Right hindlimb (tissue), 1 donor: ENCODE measurements at places on chromosomes 3 and 15.
A peak's percentile ranks its signal among the peaks of the same experiment; 100 is the strongest.

DNA sequence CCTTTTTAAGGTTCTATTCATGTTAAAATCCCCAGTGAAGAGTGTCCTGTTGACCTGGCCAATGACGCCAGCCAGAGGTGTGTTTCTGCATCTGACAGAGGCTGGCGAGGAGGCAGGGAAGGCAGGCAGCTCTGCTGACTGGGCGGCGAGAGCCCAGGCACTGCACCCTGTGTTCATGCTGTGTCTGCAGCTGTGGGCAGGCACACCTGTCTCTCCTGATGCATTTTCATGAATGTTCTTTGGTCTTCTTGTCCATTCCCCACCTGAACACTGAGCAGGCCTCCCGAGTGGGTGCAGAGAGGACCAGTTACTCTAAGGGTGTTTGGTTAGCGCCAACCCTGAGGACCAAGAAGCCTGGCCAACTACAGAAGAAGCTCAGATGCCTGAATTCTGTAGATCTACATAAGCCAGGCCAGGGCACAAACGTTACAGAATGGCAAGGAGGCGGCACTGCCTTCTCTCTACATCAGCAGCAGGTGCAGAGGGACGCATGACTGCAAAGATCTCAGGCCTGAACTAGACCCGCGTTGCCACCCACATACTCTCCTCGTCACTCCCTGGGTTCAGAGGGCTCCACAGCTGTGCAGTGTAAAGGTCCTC lies 233.7 kb downstream of the OCA2 start:
- no peak for DNase-seq

DNA sequence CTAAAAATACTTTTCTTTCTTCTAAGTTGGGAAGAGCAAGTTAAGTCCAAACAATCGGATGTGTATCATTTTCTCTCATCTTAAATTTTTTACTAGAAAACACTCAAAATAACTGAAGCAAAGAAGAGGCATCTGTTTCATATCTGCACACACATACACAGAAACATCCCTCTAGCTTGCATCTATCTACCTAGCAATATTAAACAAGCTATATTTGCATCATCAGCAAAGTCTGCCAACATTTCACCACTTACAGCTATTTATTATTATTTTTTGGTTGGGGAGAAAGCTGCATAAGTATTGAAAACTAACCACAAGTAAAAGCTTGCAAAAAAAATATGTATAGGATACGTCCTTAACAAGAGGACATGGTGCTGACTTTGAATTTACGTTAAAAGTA lies 1.9 kb downstream of the GOLIM4 start:
- DNase-seq, result no peak

- no peak for DNase-seq
These were observed 2.2 kb downstream of the FAH start for GRCh38 chr15:80155001-80155377.

- no peak for DNase-seq
These were observed 158.8 kb downstream of the POLR2M start for GRCh38 chr15:57865294-57865693.

DNA sequence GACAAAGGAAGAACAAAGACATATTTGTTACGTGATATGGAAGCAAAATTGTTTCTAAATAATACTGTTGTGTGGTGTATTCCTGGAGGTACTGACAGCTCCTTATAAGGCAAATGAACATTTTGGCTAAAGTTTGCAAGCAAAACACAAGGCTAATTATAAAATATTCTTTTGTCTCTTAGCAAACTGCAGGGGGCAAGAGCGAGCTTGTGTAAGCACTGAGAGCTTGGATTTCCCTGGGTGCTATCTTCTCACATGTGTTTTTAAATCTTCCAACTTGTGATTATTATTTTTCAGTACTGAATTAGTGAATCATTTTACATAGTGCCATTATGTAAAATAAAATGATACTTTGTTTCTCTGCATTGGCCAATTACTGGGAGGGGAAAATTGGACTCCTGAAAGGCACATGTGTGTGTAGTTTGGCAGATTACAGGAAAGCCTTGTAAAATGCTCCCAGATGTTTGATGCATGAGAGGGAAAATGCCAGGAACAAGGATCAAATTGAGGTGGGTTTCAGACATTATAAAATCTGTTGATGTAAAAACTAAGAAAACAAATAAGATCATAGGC lies 611.5 kb downstream of the AGBL1 start:
- no peak for DNase-seq

DNA sequence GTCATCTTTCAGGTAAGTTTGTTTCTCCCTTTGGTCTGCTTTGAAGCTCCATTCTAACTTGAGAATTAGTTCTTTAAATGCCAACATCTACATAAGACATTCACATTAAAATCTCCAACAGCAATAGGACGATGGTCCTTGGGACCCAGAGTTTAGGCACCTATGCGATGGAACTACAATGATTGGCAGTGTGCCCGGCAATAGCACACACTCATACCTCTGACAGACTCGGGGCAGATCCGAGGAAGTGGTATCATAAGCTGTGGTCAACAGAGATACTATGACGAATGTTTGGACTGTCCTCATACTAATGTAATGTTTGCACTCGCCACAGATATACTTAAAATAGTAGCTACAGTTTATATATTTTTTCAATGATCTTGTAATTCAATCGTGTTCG lies 34.2 kb upstream of the NR2F2 start:
- DNase-seq, result no peak

- DNase-seq, result no peak
These were observed 372.3 kb upstream of the TGFBR2 start for GRCh38 chr3:30233913-30234646.

DNA sequence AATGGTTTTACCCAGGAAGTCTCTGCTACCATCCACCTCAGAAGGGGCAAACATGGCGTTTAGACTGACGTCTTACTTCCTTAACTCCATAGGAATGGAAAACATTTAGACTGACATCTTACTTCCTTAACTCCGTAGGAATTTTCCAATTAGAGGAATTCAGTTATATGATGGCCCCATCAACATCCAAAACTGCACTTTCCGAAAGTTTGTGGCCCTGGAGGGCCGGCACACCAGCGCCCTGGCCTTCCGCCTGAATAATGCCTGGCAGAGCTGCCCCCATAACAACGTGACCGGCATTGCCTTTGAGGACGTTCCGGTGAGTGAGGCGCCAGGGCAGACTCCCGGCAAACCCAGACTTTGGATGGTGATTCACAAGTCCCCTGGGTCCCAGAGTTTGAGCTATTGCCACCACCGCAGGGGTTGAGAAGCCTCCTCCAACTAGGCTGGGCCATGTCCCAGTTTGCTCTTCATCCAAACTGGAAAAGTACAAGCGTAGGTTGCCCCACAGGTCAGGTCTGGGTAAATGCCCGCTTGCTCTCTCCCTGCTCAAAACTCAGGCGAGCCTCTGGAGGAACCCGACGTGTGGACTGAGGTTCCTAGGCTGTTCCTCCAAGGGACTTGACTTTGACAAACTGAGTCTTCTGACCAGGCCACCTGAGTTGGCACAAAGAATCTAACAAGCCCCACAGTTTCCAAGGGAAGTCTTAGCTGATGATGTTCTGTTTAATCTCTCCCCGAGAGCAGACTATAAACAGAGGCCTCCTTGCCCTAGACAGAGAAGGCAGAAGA lies 57.7 kb downstream of the MESD start:
- DNase-seq, result no peak

DNA sequence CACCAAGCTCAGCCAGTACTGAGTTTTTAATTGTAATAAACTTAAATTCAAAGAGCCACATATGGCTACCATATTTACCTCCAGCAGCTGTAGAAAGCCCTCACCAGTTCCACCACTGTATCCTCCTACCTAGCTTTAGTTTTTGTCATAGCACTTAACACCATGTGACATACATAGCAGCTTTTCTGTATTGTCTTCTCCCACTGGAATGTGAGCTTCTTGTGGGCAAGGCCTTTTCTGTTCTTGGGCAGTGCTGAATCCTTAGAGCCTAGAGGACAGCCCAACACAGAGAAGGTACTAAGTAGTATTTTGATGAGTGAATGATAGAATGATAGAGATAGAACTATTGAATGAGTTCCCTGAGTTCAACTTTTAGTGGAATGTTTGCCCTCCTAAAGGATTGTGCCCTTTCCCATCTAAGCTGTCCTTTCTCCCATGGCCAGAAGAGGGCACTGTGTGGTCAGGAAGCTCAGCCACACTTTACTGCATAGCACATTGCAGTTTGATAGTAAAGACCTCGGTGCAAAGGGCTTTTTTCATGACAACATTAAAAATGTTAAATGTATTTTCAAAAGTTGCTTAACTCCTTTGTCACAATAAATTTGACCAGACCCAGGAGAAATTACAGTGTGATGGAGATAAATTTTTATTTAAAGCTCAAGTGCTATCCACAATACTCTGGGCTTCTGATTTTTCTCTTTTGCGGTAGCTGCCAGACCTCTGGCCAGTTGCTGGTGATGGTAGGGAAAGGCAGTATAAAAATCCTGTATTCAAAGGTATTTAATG lies 115.8 kb downstream of the GHSR start:
- peak; percentile 76 for DNase-seq

DNA sequence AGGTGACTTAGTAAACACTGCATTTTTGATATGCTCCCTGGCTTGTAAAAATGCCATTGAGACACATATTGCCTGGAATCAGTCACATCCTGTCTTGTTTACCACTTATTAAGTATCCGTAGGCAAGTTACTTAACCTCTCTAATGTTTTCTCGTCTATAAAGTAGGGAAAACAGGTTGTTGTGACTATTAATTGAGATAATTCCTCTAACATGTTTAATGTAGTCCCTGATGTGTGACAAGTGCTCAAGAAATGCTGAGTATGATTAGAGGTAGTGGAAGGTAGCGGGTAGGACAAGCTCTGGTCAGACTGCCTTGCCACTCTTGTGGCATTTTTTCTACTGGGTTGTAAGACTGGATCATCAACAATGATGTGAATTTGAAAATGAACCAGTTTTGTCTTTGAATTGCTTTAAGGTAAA lies 54.1 kb downstream of the NFKBIZ start:
- no peak for DNase-seq

GRCh38 chr3:105040026-105040622 lies 326.6 kb upstream of the ALCAM start:
- no peak for DNase-seq

GRCh38 chr3:192869131-192870031 lies 48.3 kb downstream of the MB21D2 start:
- no peak for DNase-seq

DNA sequence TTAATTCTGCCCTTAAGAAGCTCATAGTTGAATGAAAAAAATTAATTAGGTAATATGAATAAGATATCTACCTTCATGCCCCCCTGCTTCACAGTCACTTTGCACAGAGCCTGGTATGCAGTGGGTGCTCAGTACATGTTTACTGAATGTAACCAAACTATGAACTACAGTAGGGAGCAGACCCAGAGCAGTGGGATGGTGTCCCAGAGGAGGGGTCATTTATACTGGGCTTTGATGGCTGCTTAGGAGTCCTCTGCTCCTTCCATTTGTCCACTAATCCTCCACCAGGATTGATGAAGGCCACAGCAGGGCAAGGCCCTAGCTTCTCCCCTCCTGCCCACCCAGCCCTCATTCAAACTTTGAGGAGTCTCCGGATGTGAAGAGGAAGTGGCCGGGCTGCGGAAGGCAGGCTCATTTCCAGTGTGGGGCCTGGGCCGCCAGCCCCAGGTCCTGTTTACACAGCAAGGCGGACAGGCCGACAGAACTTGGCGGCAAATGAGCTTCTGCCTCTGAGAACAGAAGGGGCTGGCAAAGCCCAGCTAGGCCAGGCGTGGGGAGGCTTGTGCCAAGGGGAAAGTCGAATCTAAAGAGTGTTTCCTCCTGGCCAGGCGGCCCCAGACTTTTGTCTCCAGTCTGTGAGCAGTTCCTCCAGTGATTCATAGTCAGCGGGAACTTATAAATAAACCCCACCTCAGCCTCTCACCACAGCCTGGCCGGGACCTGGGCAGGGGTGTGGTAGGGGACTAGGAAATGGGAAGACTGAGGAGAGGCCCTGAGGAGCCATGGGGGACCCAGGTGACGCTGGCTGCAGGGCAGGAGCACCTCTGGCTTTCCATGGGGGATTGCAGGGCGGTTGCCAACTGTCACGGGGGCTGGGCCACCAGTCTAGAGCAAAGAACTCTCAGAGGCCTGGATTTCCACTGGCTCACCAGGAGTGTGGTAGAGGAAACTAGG lies 51.6 kb upstream of the LCTL start:
- DNase-seq, result peak; percentile 69

DNA sequence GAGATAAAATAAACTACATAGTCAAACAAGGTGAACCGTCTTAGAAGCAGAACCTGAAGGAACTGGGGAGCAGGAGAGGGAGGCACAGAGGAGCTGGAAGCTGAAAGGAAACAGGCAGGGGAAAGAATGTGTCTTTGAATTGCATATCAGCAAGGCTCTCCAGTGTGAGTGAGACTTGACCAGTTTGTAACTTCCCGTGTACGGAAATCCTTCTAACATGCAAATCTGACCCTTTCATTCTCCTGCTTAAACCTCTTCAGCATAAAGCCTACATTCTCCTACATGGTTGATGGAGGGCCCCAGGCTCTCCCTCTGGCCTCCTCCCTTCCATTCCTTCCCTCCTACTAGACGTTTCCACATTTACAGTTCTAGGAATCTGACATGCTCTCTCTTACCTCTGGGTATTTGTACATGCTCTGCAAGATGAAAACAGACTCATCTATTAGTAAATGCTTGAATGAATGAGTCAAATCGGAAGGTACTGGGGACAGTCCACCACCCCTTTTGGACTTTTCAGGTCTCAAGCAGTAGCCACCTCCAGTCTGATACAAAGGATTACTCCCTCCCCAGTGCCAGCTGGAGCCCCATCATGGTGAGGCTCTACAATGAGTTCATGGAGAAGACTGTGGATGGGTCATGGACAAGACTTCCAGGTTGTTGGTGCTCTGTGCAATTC lies 6.1 kb upstream of the SLC25A38 start:
- DNase-seq, result no peak

DNA sequence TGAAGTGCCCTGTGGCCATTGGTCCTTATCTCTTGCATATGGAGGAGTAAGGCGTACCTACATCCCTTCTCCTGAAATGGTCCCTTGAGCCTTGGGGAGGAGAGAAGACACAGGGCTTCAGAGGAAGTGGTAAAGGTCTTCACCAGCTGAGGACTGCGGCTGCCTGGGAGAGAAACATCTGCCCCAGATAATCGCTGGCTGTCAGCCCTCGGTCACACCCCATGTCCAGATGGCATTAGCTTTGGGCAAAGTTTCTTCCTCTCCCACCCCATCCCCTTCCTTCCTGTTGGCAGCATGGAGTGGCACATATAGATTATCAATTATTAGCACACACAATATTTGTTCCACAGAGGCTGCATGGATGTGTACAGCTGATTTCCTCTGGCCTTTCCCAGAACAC lies 61.6 kb downstream of the LRTM1 start:
- no peak for DNase-seq

DNA sequence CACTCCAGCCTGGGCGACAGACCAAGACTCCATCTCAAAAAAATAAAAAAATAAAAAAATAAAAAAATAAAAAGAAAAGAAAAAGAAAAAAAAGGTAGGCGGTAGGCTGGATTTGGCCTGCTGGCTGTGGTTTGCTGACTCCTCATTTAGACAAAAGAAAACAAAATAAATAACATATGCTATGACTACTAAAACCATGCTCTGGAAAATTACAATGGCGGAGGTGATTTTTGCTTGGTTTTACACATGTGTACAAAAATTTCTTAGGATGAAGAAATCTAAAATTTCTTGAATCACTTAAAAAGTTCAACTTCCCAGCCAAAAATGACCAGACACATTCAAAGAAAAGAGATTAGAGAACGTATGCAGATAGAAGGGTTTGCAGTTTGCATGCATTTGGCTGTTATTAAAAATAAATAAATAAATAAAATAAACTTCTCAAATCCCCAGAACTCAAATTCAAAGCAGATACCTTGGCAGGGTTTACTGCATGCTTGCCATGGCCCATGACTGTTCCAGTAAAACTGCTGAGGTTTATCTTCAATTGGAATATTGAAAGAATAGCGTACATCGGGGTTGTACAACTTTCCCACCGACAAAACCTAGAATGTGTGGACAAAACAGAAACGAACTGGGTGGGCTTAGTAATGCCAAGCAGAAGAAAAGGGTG lies 65.9 kb downstream of the ADAMTS9 start:
- no peak for DNase-seq
